ENCODE measurements at places on chromosomes 16 and 17. TPM values are rescaled to one million over a fixed set of nuclear protein-coding genes. Genes with fewer than 3 reads are reported as not detected.

ZNF821 gene
- polyA plus RNA-seq = 5.0 TPM

ABCC12 gene
- not detected for polyA plus RNA-seq

RUNDC3A gene
- 1.6 TPM for polyA plus RNA-seq

FAM171A2 gene
- 1.9 TPM for polyA plus RNA-seq

CLDN9 gene
- polyA plus RNA-seq = 0.41 TPM

SMTNL2 gene
- polyA plus RNA-seq = 5.8 TPM

ALOXE3 gene
- polyA plus RNA-seq = not detected

NEK8 gene
- 0.81 TPM for polyA plus RNA-seq

DNA sequence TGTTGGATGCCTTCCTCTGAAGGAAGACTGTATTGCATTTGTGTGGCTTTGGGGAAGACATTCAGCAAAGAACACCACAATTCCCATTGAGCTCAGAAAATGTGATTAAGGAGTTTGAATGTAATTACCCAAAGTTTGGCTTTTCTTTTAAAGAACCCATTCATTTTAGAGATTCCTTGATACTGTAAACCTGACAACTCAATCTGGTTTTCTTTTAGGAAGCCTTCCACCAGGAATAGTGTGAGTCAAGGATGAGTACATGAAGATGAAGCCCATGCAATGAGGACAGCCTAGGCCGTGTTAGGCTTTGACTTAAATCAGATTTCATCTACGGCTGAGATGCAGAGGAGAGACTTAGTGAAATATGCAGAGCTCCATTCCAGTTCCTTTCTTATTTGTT, 271.7 kb upstream of the TBX2 start:
- DNase-seq = no peak

DNA sequence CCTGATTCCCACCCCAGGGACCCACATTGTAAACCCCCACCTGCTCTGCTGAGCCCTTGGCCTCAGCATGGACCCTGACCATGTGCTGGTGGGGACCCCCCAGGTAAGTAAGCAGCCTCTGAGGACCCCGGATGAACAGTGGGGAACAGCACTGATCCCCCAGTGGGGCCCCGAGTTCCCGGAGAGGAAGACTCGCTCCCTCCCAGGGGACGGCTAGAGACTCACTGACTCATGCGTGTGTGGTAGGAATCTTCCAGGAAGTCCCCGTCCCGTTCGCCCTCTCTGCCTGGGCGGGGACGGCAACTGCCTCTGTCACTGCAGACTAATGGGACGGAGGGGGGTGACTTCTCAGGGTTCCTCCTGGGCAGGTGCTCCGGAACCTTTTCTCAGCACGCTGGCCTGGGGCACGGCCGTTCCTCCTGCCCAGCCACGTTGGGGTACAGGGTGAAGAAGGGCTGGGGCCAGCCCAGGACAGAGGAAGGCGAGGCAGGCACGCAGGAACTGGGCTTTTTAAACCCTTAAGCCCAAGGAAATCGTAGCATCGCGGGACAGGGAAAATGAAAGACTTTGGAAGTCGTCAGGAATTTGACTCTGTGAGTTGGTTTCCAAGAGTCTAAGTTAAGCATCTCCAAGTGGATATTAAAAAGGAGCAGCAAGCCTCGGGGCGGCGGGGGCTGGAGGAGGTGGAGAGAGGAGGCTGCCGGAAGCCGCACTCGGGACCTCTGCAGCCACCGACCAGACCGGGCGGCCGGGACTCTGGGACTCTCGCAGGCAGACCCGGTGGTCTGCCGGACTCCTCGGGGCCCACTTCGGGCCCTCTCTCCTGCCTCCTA, 178.7 kb downstream of the SEC14L1 start:
- DNase-seq = peak; percentile 89

GRCh38 chr17:83109793-83110645, 30.6 kb downstream of the METRNL start:
- peak; percentile 96 for DNase-seq

GRCh38 chr17:7383742-7384488, 3.0 kb downstream of the TNK1 start:
- DNase-seq = peak; percentile 61

DNA sequence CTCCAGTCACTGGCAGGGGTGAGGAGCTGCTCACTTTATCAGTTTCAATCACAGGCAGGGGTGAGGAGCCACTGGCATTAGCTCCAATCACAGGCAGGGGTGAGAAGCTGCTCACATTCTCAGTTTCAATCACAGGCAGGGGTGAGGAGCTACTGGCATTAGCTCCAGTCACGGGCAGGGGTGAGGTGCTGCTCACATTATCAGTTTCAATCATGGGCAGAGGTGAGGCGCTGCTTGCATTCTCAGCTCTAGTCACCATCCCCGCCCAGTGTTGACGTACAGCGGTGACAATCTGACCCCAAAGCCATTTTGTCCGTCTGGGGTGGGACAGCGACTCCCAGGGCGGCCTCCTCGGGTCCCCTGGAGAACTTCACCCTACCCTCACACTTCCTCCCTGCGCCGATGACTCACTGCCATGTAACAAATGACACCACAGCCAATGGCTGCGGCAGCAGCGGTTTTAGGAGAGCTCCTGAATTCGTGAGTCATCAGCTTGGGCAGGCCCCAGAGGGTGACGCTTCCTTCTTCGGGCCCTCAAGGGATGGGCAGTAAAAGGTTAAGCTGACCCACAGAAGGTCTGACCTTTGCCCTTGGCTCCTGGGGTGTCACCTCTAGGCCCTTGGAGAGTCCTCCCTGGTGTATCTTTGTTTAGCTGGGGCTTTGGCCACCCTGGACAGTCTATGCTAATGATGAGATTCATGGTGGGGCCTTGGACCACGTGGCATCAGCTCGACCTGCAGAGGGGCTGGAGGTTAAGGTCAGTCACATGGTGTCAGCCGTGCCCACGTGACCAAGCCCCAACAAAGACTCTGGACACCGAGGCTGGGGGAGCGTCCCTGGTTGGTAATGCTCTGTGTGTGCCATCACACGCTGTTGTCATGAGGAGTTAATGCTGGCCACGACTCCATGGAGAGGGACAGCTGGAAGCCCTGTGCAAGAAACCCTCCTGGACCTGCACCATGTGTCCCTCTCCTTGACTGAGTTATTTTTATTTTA, 171.7 kb downstream of the C16orf95 start:
- DNase-seq = peak; percentile 56

DNA sequence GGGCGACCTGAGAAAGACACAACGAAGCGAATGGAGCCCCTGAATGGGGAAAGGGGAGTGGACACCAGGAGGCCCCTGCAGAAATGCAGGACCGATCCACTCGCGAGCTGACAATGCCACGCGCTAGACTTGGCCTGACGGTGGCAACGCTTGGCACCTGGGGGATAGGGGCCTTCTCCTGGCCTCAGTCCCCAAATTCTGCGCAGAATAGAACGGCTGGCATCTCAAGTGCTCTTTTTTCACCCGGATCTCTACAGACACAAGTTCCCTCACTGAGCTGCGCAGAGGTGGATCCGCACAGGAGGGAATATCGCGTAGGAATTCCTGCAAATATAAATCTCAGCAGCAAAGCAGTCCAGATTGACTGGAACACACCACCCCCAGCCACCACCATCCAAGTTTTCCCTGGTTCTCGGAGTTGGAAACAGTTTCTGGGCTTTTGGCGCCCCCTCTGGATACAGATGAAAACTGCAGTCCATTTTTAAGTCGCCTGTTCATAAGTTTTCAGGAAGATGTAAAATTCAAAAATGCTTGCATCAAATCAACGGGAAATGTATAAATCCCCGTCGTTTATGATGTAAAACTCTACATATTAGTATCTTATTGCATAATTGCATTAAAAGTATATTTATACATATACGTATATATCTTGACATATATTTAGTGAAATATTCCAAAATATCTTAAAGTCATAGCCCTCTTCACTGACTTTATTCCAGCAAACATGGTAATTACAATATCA, 2.3 kb upstream of the SOX9 start:
- DNase-seq = peak; percentile 73

DNA sequence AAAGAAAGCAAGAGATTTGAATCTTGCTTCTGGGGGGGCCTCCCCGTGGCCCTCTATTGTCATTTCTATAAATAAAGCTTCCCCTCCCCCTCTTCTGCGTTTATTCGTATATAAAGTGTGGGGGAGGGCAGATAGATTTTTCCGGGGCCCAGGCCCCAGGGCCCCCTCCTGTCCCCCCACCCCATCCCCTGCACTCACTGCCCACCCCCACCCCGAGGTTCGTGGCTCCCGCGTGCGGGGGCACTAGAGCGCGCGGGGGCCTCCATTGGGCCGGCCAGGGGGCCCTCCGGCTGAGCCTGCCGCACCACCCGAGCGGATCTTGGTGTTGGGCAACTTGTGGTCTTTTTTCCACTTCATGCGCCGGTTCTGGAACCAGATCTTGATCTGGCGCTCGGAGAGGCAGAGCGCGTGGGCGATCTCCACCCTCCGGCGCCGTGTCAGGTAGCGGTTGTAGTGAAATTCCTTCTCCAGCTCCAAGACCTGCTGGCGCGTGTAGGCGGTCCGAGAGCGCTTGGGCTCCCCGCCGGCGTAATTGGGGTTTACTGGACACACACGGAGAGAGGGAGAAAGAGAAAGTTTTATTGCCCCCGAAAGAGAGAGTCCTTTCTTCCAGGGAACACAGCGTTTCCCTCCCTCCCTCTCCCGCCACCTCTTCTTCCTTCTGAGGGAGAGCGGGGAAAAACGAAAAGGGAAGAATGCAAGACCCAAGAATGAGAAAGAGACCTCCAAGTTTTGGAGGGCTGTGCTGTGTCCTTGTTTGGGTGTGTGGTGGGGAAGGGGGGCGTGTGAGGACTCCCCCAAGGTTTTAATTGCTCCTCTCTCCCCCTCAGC, 1.5 kb downstream of the HOXB4 start:
- DNase-seq = no peak

GRCh38 chr16:21126518-21126917, 24.1 kb downstream of the DNAH3 start:
- DNase-seq = no peak

DNA sequence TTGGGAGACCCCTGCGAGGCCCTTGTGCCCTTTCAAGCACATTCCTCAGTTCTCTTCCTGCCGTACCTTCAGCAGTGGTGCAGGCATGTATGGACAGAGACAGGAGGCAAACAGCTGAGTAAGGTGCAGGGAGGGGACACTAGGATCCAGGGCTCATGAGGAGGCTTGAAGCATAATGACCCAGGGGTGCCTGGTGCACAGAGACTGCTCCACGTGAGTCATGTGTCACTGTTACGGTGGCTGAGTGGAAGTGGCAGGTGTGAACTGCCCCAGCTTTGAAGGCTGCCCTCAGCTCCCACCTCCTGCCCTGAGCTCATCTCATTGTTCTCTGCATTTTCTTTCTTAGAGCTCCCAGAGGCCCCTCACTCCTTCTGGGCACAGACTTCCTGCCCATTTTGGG, 124.8 kb downstream of the NTN1 start:
- DNase-seq = no peak

DNA sequence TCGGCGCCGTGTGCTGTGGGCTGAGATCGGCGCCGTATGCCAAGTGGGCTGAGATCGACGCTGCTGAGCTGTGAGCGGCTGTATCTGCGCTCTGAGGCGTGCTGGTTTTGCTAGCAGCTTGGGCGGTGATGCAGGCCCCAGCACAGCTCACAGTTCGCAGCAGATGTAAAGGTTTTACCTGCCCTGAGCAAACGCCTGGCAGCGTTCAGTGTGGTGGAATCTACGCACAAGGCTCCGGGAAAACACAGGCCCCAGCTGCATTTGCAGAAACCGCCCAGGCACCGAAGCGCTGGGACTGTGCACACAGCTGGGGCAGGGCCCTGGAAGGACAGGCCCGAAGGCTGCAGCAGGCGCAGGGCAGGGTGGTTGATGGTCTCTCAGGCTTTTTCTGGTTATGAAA, 8.0 kb upstream of the ZNF469 start:
- no peak for DNase-seq

DNA sequence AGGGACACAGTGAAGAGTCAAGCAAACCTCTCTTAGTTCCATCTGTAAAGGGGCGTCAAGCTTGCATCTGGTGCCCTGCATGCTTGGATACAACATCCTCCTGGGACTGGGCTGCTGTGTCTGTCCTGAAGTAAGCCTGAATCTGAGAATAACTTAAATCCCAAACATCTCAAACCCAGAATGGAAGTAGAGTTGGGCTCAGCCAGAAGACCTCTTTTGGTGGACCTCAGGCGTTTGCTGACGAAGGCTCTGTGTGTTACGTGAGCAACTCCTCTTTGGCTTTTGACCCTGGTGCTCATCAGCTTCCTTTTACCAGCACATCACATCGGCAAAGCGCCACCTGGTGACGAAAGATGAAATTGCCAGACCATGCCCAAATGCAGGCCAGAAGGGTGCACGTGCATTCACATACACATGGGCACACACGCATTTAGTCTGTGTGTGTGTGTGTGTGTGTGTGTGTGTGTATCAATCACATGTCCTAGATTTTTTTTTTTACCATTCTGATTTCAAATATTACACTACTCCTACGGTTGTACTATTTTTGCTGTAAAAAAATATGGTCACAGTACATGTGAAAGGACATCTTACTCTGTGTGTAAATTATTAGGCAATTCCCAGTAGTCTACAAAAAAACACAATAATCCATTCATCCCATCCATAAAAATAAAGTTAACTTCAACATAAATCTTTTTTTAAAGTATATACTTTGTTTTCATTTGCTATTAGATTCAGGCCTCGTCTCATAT, 41.1 kb upstream of the FOXJ1 start:
- DNase-seq = peak; percentile 95

- DNase-seq = no peak
Measured at GRCh38 chr16:71360378-71360777, 1.9 kb downstream of the CALB2 start.

- no peak for DNase-seq
Measured at GRCh38 chr17:4147751-4148310, 4.8 kb downstream of the CYB5D2 start.

DNA sequence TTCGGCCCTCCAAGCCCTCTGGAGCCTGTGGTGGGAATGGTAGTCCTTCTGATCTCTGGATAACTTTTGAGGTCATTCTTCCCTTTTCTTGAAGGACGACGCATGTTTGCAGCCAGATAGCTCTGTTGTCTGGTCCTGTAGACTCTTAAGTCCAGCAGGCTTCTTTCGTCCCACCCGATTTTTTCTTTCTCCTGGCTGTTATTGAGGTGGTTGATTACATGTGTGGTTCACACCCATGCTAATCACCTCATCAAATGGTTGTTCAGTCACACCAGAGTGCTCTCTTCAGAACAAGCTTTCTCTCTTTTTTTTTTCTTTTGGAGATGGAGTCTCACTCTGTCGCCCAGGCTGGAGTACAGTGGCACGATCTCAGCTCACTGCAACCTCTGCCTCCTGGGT, 30.6 kb downstream of the PIGL start:
- DNase-seq = no peak

DNA sequence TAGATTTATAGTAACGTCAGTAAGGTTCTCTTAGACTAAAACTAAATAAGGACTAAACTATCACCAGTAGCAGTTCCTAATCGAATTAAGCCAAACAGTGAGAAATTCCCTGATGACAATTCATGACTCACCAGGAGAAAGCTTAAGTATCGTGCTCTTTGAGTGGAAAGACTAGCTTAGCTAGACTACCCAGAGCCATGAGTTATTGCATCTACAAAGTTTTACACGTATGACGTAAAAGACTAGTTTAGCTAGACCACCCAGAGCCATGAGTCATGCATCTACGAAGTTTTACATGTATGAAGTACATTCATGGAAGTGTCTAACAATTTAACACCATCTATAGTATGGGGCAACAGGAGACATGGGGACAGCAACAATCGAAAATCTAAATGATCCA, 36.6 kb downstream of the UBE2G1 start:
- no peak for DNase-seq

Measured in right cardiac atrium (tissue), 5 donors.